ENCODE measurements at places on chromosomes 4 and X.

DNA sequence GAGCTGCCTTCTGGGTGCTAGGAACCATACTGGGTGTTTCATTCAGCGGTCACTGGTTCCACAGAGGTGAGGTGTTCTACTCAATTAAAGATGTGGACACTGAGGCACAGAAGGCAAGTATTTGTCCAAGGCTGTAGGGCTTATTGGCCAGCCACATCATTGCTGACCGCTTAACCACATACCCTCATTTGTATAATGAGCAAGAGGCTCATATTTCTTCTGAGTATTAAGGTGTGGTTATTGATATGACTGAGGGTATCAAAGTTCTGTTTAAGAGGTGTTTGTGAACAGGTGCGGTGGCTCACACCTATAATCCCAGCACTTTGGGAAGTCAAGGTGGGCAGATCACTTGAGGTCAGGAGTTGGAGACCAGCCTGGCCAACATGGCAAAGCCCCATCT is 14.3 kb downstream of the RNF4 start:
- DNase-seq, result no peak

GRCh38 chr4:26298198-26298947 is 22.4 kb upstream of the RBPJ start:
- DNase-seq, result no peak

GRCh38 chr4:9762823-9763475 is 18.5 kb upstream of the DRD5 start:
- peak; percentile 59 for DNase-seq

DNA sequence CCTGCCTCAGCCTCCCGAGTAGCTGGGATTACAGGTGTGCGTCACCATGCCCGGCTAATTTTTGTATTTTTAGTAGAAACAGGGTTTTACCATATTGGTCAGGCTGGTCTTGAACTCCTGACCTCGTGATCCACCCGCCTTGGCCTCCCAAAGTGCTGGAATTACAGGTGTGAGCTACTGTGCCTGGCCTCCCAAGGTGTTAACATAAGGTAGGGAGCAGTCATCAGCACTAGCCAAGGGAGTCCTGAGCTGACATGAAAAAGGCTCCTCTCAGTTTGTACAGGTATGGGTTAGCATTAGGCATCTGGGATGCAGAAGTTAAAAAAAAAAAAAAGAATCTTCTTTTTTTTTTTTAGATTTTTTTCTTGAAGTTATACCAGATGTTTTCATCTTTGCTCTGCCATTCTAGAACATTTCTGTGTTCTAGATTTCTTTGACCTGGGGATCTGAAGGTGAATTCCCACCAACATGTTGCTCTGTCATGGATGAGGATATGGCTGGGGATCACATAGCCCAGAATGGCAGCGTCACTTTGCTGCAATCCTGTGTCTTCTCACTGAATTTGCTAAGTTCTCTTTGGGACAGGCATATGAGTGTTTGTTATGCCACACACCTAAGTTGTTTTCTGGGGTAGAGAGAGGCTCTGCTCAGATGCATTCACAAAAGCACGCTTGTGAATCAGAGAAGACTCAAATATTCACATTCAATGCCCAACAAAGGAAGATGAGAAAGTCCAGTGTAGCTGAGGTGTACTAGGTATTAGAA is 24.4 kb upstream of the PLA2G12A start:
- no peak for DNase-seq

DNA sequence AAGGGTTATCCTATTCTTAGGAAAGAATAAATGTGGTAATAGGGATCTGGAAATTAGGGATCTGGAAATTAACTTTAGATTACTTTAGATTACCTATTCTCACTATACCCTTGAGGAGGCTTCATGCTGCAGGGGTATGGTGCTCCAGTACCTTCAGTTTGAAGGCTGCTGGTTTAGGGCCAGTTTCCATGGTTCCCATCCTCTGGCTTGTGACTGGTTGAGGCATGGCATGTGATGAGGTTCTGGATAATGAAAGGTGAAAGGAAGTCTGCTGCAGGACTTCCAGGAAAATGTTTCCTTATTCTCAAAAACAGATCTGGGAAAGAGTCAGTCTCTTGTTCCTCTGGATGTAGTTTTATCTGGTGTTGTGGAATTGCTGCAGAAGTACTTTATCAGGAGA is 25.9 kb downstream of the FRAS1 start:
- DNase-seq, result no peak

GRCh38 chr4:6665320-6665654 is 24.8 kb downstream of the MRFAP1 start:
- DNase-seq, result no peak

- DNase-seq, result no peak
Observed at GRCh38 chr4:4824232-4824631, 35.2 kb upstream of the MSX1 start.

GRCh38 chr4:149296503-149296902 is 519.1 kb downstream of the IQCM start:
- no peak for DNase-seq

DNA sequence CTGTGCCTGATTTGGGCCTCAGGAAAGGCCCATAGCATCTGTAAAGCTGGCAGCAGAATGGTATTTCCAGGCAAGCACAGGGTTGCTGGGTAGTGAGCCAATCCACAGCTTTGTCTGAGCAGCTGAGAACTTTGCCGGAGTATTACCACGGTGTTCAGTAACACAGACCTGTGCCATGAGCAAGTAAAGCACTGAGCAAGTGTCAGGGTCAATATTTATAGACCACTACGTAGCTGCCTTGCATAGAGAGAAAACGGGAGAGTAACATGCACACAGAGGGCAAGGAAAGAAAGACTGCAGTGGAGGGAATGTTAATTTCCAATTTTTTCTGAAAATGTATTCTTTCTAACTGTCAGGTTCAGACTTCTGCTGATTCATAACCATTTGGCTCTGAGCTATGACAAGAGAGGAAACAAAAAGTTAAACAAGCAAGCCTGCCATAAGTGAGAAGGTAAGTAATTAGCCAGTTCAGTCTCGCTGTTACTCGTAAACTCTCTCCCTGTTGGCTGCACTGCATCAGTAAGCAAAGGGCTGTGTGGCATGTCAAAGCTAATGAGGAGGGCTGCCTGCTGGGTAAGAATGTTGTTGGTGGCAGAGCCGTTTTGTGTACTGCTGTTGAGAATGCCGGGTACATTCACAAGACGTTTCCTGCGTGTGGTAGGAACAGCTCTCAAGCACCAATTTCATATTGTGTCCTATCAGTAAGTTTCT is 238.1 kb downstream of the BMPR1B start:
- peak; percentile 76 for DNase-seq

DNA sequence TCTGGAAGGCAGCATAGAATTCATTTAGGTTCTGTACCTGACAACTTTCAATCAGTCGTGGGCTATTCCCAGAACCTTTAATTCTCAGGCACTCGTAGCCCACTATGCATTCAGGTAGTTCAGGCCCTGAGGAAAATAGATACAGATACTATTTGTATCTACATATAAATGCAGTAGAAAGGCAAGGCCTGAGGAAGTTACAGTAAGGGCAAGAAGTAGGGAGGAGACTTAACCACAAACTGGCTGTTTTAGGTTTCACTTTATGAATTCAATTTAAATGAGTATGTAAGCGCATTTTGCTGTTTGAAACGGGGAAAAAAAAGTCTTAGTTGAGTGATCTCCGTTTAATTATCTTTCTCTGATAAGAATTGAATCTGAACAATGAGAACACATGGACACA is 529.4 kb upstream of the ATOH1 start:
- DNase-seq, result no peak

- peak; percentile 85 for DNase-seq
Observed at GRCh38 chrX:133175605-133176004, 42.5 kb downstream of the TFDP3 start.

GRCh38 chrX:103475381-103475780 is 43.9 kb downstream of the RAB40A start:
- DNase-seq, result no peak

DNA sequence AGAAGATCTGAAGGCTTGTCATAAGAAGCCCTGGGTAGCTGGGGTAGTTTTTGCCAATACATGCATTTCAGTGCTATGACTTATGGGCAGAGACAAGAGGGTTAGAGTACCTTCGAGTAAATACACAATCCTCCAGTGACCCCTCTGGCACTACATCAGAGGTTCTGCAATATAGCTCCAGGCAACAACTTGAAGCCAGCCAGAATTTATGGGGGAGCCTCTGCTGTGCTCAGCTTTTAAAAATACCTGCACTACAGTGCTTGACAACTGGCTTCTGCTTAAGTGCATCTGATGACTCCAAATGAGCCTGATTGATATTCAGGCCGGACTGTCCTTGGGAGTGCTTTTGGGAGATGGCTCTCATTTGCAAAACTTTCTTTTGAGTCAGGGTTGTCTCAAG is 44.9 kb upstream of the SMAD1 start:
- no peak for DNase-seq

- DNase-seq, result no peak
Observed at GRCh38 chr4:76210452-76210851, 3.2 kb downstream of the SCARB2 start.

- no peak for DNase-seq
Observed at GRCh38 chr4:174215961-174216680, 67.3 kb downstream of the FBXO8 start.

DNA sequence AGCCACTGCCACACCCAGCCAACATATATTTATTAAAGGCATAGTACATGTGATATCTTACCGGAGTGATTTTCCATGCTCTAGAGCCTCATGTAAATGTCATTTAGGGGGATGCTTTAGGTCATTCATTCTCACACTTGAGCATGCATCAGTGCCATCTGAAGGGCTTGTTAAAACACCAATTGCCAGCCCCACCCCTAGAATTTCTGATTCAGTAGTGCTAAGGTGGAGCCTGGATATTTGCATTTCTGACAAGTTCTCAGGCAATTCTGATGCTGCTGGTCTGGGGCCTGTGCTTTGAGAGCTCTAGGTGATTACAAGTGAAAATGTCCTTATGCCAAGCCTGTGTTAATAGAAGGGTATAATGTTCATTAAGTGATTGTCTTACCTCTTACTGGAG is 107.7 kb downstream of the PHEX start:
- DNase-seq, result peak; percentile 75

DNA sequence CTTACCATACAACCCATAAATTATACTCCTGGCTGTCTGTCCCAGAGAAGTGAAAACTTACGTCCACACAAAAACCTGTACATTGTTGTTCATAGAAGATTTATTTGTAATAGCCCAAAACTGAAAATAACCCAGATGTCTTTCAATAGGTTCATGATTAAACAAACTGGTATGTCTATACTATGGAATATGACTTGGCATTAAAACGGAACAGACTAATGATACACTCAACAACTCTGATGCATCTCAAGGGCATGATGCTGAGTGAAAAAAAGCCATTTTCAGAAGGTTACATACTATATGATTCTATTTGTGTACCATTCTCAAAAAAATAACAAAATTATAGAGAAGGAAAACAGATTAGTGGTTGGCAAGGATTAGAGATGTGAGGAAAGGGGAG is 11.6 kb upstream of the MND1 start:
- DNase-seq, result no peak

- peak; percentile 29 for DNase-seq
Observed at GRCh38 chr4:158667651-158668198, 4.0 kb downstream of the C4orf46 start.

DNA sequence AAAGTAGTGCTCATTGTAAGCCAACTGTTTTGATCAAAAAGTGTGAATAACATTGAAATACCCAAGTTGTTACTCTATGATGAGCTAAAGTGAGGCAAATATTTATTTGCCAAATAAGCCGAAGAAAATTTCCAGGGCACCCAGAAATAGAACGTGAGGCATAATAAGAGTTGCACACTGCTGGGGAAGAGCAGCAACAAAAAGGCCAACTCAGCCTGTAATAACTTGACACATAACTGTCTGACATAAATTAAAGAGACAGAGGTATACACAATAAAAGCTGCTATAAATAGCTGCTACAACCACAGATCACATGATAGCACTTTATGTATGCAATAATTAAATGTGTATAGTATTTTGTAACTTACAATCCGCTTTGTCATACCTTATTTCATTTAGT is 2.0 kb upstream of the ABCB7 start:
- DNase-seq, result no peak

DNA sequence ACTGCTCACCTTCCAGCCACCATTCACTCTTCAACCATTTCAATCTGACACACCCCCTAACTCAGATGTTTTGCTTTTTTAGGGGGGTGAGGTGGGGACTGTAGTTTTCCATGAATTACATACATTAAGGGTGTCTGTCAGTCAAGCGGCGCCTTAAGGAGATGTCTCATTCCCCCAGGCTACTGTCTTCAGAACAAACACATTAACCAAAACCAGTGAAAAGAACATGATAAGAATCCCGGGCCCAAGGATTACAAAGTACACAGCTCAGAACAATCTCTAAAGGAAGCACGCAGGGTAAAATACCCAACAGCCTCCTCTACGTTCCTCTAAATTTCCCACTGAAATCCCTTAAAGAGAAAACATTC is 62.5 kb upstream of the IRF2 start:
- DNase-seq, result no peak

DNA sequence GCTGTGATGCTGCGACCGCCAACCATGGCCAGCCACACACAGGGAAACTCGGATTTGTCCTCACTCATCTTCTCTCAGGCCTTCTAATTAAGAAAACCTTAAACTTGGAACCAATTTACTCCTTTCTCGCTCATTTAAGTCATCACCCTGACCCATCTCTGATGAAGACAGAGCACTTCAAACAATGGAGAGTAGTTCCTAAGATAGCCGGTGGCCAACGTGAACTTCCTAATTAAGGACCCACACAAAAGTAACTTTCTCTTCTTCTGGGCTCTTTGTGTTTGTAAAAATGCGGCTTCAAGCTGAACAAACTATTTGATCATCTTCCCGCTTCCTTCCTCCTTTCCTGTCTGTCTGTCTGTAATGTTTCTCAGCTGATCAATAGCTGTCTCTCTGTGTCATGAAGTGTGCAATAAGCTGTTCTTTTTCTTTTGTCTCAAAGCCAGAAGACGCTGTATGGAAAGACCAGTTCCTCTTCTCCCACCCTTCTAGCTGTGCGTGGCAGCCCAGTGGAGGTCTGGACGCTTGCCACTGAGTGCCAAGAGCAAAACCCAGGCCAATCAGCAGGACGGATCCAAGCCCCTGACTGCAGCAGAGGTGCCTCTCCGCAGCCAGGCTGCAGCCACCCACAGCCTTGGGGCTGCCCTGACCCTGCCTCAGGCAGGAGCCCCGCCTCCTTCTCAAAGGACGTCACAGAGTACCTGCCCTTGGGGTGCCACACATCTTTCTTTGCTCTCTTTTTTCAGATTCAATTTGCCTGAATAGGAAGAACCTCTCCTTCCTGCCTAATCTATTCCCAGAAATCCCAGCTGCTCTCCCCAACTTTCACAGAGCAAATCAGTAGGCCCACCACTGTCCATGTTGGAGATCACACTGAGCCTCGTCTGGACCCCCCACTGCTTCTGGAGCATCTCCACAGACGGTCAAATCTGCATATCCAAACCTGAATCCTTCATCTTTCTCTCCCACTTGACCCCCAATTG is 59.3 kb downstream of the MAML3 start:
- no peak for DNase-seq

All from NCI-H510A treated with DMSO at 0.1 percent for 48 hours (cell line).